ENCODE measurements at places on chromosomes 5 and 9.

DNA sequence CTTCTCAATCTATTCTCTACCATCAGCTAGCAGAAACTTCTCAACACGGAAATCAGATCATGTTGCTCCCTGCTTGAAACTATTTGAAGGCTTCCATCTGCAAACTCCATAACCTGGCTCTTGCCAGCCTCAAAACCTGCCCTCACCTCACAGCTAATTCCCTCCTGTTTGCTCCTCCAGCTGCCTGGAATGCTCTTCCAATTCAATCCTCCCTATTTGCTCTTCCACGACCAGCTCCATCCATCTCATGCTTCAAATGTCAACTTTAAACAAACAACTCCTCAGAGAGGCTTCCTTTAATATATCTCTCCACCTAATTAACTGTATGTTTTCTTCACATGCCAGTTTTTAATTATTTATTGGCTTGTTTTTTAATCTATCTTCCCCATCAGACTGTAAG lies 1.5 kb downstream of the PLAA start:
- no peak for DNase-seq

- no peak for DNase-seq
Observed at GRCh38 chr5:31471916-31472315, 60.0 kb downstream of the DROSHA start.

- DNase-seq: no peak
Observed at GRCh38 chr5:79229357-79230174, 6.4 kb upstream of the JMY start.

DNA sequence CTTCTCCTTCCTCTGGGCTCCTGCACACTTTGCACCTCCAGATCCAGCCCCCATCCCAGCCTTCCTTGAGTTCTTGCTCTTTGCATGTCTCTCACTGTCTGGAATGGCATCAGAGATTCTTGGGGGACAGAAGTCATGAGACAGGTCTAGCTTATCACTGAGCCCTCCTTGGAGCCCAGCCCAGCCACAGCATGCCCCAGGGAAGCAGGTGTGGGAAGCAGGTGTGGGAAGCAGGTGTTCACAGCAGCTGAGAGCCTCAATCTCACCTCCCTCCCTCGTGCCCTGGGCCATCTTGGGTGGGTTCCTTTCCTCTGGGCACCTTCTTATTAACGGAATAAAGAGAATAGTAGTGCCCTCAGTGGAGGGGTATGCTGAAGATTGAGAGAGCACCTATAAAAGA lies 27.2 kb downstream of the SLC6A7 start:
- DNase-seq: peak; percentile 54

GRCh38 chr9:133210202-133210532 lies 1.1 kb upstream of the OBP2B start:
- DNase-seq: no peak
